ENCODE measurements at places on chromosomes 1 and 21.

- no peak for DNase-seq
These were observed 74.5 kb downstream of the NID1 start for GRCh38 chr1:235990330-235990795.

DNA sequence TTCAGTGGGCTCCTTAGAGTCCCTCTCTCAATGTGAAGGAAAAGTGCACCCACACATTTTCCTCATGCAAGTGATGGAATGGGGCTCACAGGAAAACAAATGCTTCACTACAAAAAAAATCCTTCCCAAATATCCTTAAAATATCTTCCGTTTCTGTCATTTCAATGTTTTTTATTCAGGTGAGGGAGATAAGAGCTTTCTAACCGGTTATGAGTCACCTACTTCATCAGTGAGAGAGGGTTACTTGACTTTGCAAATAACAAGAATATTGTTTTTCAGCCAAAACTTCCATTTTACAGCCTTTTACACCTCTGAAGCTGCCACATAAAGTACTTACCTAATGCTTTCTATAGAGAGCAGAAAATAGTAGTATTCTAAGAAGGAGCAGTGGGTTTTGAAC, 98.3 kb upstream of the CD55 start:
- DNase-seq = no peak

DNA sequence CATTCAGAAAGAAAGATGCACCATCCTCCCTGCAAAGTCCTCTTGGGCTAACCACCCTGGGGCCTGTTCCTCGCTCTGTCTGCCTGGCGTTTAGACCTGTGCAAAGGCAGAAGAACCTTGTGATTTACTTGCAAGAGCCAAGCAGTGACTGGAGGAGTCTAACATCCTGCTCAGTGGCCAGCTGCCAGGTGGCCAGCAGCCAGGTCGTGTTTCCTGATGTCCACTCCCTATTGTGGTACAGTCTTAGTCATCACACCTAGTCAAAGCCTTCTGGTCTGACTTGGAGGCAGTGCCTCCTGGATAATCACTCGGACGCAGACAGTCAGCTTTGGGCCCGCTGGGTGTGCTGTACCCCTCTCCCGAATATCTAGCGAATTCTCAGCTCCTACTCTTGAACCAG, 118.1 kb downstream of the PGBD5 start:
- DNase-seq = no peak

GRCh38 chr1:17930635-17931034, 175.5 kb downstream of the ACTL8 start:
- no peak for DNase-seq

DNA sequence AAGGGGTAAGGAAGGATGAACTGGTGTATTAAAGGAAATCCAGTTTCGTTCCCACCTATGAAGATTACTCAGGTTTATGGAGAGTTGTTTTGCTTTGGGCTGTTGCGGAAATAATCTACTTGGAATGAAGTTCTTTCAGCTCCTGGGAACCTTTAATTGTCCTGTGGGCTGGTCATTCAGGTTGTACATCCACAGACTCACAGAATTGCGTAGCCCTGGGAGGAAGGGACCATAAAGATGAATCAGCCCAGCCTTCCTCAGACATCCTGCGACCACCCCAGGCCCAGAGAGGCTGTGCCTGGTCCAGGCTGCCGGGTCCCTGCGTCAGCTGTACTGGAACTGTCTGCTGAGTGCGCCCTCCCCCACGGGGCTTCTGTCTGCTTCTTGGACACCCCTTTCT, 72.7 kb downstream of the GALNT2 start:
- no peak for DNase-seq

DNA sequence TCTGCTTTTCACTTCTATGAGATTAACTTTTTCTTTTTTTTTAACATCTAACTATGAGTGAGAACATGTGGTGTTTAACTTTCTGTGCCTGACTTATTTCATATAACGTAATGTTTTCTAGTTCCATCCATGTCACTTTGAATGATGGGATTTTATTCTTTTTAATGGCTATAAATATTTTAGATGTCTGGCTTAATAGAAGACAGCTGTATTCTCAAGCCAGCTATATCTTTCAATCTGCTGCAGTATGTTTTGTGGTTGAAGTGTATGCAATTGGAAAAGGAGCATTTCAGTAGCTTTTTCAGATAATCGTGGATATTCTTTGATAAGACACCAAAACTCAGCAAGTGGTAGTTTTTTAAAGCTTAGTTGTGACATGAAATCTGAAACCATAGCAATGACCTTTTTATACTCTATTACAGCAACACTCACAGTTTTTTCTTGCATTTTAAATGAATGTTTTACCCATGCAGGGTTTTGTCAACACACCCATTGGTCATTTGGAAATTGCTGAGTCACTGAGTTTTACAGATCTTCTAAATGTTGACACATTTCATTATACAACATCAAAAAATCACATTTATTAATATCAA, 5.7 kb upstream of the SVBP start:
- no peak for DNase-seq

DNA sequence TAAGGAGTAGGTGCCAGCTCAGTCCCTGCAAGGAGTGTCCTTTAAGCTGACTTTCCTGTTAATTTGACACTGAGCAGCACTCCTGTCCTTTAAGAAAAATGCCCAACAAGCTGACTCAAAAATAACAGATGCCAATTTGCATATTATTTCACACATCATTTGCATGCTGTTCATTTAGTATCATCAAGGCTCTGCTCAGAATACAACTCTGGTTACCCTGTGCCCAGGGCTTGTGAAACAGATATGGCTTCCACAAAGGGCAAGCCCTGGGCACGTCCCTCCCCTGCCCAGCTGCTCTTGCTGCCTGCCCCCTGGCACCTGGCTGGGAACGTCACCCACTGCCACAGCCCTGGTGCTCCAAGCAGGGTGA, 10.3 kb downstream of the KCNN3 start:
- no peak for DNase-seq

DNA sequence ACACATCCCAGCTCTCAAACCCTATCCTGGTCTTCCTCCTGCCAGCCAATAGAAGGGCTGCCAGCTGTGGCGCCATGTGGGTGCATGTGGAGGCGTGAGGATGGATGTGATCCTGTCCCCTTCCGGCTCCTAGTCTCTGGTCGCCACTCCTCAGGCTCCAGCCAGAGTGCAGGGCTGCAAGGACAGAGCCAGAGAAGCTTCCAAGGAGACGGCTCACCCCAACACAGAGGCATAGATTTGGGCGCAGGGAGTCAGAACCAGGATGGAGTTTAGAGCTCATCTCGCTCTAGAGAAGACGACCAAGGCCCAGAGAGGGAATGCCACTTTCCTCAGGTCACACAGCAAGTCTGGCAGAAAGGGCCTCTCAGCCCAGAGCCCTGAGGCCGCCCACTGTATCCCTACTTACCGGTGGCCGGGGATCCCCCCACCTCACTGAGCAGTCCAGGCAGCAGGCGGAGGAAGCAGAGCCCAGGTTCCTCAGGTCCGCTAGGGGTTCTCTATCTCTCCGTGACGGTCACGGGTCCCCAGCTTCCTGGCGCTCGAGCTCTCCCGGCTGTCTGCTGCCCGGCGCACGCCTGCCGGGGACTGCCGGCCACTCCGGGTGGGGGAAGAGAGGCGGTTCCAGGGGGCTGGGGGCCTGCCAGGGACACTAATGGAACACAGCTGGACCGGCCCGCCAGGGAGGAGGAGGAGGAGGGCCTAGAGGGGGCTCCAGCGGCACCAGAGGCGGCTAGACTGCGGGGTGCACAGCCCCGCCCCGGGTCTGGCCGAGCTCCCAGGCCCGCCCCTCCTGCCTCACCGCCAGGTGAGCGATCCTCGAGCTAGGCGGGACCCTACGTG, at the start of gene COL16A1:
TSS of gene COL16A1 (minus strand) at position 587 of the 840 bp plus-strand sequence. CDS start 1,824 bp downstream, outside the sequence.
- peak; percentile 20 for DNase-seq
